Thoracic aorta (tissue), 2 donors: ENCODE measurements at places on chromosomes 1 and 21.

- no peak overlapping the region for H3K4me3 ChIP-seq
- H3K4me1 ChIP-seq: peaks cover 29% of the 10 kb centered on the region
- no peaks in the 10 kb centered on the region for H3K36me3 ChIP-seq
Observed at GRCh38 chr1:205317311-205317917, 4.1 kb downstream of the NUAK2 start.

DNA sequence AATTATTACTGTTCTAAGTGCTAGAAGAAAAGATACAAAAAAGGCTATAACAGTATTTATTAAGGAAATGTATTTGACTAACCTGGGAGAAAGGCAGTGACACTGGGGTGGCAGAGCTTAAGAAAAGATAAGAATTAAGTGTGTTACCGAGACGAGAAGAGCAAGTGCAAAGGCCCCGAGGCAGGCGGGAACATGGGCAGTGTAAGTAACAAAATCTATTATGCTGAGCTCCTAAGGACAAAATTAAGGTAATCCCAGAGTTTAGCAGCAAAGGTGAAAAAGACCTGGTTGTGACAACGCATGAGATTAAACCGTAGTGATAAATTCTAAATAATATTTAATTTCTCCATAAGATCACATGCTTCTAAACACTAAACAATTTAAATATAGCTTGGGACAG is 167.6 kb downstream of the RERE start:
- H3K36me3 ChIP-seq: no peaks in the 10 kb centered on the region
- no peak for DNase-seq

- H3K4me3 ChIP-seq: no peak overlapping the region
- peaks cover 6% of the 10 kb centered on the region for H3K4me1 ChIP-seq
- no peak for DNase-seq
- no peaks in the 10 kb centered on the region for H3K36me3 ChIP-seq
- no peaks in the 10 kb centered on the region for H3K27me3 ChIP-seq
Observed at GRCh38 chr1:59292562-59292961, 4.3 kb upstream of the FGGY start.

DNA sequence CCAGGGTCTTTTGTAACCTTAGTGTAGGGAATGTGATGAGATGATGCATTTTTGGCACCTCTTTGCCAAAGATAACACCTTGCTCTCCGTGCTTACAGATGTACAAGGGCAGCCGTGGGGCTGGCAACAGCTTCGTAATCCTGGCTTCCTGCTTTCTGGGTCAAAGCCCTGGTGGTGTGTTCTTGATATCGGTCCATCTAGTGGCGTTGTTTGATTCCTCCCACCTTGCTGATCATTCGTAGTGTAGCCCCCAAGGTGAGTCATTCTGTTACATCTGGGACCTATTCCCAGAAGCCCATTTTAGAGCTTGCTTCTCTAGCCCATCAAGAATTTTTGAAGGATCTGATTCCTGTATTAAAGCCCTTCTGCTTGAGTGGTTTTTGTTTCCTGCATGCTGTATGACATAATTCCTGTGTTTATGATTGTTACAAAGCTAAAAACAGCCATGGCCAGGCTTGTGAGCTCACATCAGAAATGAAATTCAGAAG is 7.0 kb upstream of the CCT8 start:
- no peaks in the 10 kb centered on the region for H3K36me3 ChIP-seq
- H3K27ac ChIP-seq: peak overlapping the region; percentile 90
- DNase-seq: no peak
- no peaks in the 10 kb centered on the region for H3K27me3 ChIP-seq
- H3K4me1 ChIP-seq: peaks cover 26% of the 10 kb centered on the region
- H3K4me3 ChIP-seq: peak overlapping the region; percentile 32

DNA sequence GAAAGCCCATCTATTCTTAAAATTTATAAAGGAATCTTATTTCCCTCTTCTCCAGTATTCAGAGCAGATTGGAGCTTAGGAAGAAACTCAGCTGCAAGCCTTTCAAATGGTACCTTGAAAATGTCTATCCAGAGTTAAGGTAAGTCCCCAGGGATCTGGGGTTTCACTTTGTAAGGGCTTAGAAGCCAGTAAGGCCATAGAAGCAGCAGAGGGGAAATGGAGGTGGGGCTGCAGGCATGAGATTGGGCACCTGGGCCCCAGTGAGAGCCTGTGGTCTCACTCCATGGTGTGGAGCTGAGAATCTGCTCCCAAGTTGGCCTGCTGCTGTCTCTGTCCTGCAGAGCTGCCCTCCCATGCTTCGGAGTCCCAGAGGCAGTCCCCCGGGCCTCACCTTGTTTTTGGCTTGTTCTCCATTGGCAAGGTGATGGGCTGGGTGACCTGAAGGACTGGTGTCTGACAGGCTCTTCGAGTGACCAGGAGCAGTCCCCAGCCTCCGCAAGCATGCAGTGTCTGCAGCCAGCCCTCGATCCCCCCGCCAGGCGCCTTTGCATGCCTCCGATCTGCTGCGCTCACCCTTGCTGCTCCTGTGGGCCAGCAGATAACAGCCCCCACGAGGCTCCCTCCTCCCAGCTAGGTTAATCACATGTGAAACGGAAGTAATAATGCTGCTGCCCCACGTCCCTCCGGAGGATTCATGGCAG is 163.1 kb downstream of the PGBD5 start:
- peaks cover 3% of the 10 kb centered on the region for H3K4me1 ChIP-seq
- no peak overlapping the region for H3K4me3 ChIP-seq
- H3K36me3 ChIP-seq: peaks cover 32% of the 10 kb centered on the region

DNA sequence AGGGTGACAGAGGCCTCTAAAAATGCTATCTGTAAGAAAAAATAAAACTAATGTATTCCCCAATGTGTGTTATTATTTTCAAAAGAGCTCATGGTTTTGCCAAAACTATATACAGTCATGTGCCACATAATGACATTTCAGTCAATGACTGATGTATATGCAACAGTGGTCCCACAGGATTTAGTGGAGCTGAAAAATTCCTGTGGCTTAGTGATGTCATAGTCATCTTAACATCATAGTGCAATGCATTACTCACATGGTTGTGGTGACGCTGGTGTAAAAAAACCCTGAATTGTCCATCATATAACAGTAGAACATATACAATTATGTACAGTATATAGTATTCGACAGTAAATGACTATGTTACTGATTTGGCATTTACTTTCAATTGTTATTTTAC is 172.4 kb downstream of the CACNA1E start:
- no peaks in the 10 kb centered on the region for H3K36me3 ChIP-seq
- H3K27me3 ChIP-seq: no peaks in the 10 kb centered on the region
- H3K4me3 ChIP-seq: no peak overlapping the region
- H3K4me1 ChIP-seq: no peaks in the 10 kb centered on the region

- no peaks in the 10 kb centered on the region for H3K36me3 ChIP-seq
- no peaks in the 10 kb centered on the region for H3K27me3 ChIP-seq
- H3K27ac ChIP-seq: no peak overlapping the region
- H3K4me3 ChIP-seq: no peak overlapping the region
- DNase-seq: no peak
- no peaks in the 10 kb centered on the region for H3K4me1 ChIP-seq
Observed at GRCh38 chr1:37267111-37267835, 207.1 kb upstream of the ZC3H12A start.

- H3K36me3 ChIP-seq: no peaks in the 10 kb centered on the region
- H3K4me3 ChIP-seq: no peak overlapping the region
- no peaks in the 10 kb centered on the region for H3K27me3 ChIP-seq
- no peak for DNase-seq
Observed at GRCh38 chr1:36657826-36658225, 175.1 kb upstream of the CSF3R start.

DNA sequence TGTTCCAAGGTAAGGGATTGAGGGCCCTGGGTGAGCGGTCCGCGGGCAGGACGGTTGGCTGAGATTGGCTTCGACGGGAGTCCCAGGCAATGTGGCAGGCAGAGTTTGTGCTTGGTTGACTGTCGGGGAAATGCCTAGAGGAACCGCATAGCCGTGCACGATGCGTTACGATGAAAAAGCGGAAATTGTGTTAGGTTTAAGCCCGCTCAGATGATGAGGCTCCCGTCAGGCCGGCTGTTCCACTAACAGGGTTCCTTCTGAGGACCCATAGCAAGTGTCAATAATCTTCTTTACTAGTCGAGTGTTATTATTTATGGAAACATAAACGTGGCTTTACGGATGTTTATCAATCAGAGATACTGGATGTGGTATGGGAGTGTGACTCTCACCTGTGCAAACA is 117.8 kb upstream of the COL6A1 start:
- H3K4me3 ChIP-seq: no peak overlapping the region
- no peaks in the 10 kb centered on the region for H3K27me3 ChIP-seq
- no peaks in the 10 kb centered on the region for H3K36me3 ChIP-seq
- peaks cover 6% of the 10 kb centered on the region for H3K4me1 ChIP-seq
- H3K27ac ChIP-seq: no peak overlapping the region

GRCh38 chr1:226027538-226028217 is 28.5 kb upstream of the SDE2 start:
- no peaks in the 10 kb centered on the region for H3K36me3 ChIP-seq
- no peak overlapping the region for H3K4me3 ChIP-seq
- no peak overlapping the region for H3K27ac ChIP-seq

GRCh38 chr1:35958558-35958957 is 27.7 kb downstream of the AGO3 start:
- H3K27ac ChIP-seq: no peak overlapping the region
- no peaks in the 10 kb centered on the region for H3K27me3 ChIP-seq
- no peaks in the 10 kb centered on the region for H3K4me1 ChIP-seq
- H3K36me3 ChIP-seq: no peaks in the 10 kb centered on the region
- H3K4me3 ChIP-seq: no peak overlapping the region

DNA sequence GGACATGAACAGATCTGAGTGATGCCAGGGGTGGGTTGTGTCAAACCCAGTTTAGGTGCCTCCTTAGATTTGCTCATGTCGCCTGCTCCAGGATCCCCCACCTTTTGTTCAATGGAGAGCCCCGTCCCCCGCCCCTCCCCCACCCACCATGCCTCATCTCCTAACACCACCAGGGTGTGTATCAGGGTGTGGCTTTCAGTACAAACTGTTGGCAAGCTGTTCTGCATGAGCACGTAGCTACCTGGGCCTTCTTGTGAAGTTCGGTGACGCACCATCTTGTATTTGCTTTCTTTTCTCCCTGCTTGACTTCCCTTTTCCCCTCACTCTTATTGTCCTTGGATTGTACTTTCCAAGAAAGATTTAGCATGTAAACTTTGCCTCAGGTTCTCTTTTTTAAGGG is 94.8 kb downstream of the EBNA1BP2 start:
- no peak overlapping the region for H3K4me3 ChIP-seq
- H3K27ac ChIP-seq: no peak overlapping the region
- no peak for DNase-seq
- H3K27me3 ChIP-seq: no peaks in the 10 kb centered on the region
- no peaks in the 10 kb centered on the region for H3K36me3 ChIP-seq
- H3K4me1 ChIP-seq: no peaks in the 10 kb centered on the region

GRCh38 chr21:29718081-29718815 is 221.5 kb downstream of the GRIK1 start:
- no peak overlapping the region for H3K4me3 ChIP-seq
- H3K36me3 ChIP-seq: no peaks in the 10 kb centered on the region
- no peak overlapping the region for H3K27ac ChIP-seq
- no peak for DNase-seq
- no peaks in the 10 kb centered on the region for H3K4me1 ChIP-seq

DNA sequence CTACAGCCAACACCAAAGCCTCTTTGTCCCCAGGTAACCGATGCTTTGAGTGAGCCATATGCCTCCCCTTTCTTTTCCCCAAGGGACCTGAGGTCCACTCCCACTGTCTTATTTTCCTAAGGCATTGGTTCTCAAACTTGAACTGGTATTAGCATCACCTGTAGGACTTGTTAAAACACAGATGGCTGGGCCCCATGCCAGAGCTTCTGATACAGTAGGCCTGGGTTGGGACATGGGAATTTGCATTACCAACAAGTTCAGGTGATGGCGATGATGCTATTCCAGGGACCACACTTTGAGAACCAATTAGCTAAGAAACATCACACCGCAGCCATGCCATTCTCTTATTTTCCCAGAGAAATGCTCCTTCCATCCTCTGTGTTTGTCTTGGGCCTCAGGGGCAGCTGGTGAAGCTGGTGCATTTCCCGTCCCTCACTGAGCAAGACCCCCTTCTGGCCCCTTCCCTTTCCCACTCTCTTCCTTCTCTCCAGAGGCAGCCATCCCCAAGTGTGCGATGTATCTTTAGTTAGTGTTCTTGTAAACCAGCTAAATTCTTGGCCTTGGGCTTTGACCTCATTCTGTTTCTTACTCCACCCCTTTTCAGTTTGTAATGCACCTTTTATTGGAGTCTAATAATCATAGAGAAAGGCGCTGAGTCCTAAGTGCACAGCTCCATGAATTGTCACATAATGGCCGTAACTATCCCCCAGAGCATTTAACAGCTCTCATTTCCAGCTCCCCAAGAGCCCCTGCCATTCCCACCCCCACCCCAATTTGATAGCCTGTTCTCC is 14.2 kb upstream of the TTC22 start:
- no peaks in the 10 kb centered on the region for H3K27me3 ChIP-seq
- H3K4me3 ChIP-seq: no peak overlapping the region
- no peaks in the 10 kb centered on the region for H3K4me1 ChIP-seq
- DNase-seq: no peak
- H3K36me3 ChIP-seq: no peaks in the 10 kb centered on the region
